Stimulated activated CD8-positive, alpha-beta memory T cell treated with anti-CD3 and anti-CD28 coated beads, Interleukin-4, amount 100 ng/mL, for 4 hours (primary cell): ENCODE measurements at places on chromosomes 5 and 9.

- DNase-seq, result no peak
These were observed 87.7 kb downstream of the FOCAD start for GRCh38 chr9:20771729-20772128.

GRCh38 chr5:137504916-137505315, 5.8 kb upstream of the SPOCK1 start:
- no peak for DNase-seq

DNA sequence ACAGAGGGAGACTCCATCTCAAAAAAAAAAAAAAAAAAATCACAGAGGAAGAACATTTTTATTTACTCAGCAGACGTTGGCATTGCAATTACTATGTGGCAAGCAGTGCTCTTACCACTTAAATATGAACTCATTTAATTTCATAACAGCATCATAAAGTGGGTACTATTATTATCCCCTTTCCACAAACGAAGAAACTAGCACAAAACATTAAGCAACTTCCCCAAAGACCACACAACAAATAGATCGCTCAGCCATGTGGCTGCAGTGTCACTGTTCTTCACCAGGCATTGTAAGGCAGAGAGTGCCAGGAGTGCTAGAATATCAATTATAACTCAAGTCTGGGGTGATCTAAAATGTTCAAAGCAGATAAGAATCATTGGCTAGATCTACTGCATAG, 69.8 kb upstream of the PLPP6 start:
- no peak for DNase-seq

- DNase-seq, result no peak
These were observed 420.1 kb downstream of the IRX1 start for GRCh38 chr5:4015709-4016108.

DNA sequence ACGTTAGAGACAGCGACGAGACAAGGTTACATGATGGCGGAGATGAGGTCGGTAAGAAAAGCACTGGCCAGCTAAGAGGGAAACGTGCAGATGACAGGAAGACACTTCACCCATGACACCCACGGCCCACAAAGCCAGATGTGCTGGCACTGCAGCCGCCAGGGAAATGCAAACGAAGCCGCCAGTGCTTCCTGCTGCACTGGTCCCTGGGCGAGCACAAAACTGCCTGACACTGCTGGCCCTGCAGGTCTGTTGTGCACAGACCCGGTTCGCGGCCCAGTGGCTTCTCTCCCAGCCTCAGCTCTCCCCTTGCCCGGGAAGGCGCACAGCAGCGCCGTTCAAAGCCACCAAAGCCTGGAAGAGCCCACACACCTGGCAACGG, 20.3 kb downstream of the QSOX2 start:
- DNase-seq, result no peak

- DNase-seq, result no peak
These were observed 8.9 kb downstream of the SMAD5 start for GRCh38 chr5:136141561-136141960.

DNA sequence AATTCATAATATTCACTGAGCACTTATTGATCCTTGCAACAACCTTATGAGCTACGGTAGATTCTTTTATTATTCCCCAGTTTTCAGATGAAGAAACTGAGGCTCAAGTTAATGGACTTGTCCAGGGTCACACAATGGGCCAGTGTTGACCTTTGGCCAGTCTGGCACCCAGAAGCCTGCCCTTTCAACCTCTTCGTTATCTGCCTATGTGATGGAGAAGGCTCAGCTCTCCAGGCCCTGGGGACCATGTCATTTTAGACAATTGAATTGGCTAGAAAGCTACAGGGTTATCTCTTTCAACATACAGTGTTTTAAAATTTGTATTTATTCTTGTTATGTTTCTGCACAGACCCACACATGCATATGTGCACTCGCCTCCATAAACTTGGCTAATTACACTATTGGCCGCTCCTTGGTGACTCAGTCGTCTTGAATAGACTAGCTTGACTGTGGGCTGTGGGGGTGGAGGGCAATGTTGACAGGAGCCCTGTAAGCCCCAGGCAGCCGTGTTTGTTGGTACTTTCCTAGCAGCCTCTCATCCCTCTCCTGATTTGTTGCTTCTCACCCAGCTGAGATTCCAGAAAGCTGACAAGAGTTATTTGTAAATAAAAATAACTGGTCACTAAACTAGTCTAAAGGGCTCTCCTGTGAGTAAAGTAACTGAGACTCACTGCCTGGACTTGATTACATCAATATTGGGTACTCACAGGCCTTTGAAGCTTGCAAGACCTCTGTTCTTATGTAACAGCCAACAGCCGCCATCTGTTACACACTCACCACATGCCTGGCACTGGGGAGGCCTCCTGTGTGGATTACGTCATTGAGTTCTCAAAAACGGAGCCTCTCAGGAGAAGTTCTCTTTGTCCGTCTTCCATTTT, 8.5 kb upstream of the ANGPTL2 start:
- DNase-seq, result no peak

DNA sequence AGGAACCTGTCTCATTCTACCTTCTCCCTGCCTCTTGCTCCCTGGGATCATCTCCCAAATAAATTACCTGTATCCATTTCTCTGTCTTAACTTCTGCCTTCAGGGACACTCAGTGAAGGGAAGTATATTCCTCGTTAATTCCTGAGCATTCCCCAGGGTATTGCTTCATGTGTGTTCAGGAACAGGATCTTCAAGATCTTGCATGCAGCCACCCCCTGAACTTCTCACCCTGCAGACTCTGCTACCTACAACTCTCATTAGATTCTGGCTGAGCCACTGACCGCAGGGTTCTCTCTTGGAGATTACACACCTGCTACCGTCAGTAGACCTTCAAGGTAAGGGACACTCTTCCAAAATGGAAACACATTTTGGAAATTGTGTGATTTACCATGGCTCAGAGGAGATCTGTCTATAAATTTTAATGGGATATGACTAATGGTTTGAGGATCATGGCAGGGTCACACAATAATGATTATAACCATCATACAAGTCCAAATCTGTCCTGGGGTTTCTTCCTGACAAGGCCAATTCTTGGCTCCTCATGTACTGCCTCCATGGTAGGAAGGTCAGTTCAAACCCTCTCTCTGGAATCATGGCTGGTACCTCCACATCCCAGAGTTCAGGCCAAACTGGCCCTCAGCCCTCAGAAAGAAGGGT, 38.9 kb upstream of the UGCG start:
- DNase-seq, result no peak

- no peak for DNase-seq
These were observed 193.1 kb downstream of the HSD17B3 start for GRCh38 chr9:96108691-96109380.

- no peak for DNase-seq
These were observed 72.2 kb downstream of the PTCD2 start for GRCh38 chr5:72392326-72392733.

DNA sequence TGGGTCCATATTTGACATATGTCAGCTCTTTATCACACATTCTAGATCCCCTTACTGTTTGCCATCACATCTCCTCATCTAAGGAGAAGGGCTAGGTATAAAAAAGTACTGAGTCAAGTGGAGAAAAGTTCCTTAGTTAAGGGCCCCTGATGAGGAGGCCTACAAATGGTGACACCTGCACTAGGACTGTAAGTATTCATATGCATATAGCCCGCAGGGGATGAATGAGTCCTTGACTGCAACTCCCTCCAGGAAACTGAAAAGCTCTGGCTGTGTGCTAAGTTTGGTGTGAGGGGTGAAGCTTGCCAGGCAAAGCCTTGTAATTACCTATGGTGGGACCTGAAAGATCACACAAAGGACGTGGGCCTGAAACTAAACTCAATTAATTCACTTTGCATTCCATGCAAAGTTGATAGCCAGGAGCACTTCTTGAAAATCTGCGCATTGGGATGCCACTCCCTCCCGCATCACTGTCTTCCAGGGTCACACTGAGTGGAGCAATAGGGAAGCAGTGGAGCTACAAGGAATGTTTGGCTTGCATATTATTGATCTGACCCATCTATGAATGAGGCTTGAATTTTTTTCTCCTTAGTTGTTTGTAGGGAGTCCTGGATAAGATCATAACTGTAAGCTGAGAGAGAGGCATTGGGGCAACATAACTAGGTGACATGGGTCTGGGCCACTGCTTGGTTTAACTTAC, 11.9 kb upstream of the EQTN start:
- no peak for DNase-seq

DNA sequence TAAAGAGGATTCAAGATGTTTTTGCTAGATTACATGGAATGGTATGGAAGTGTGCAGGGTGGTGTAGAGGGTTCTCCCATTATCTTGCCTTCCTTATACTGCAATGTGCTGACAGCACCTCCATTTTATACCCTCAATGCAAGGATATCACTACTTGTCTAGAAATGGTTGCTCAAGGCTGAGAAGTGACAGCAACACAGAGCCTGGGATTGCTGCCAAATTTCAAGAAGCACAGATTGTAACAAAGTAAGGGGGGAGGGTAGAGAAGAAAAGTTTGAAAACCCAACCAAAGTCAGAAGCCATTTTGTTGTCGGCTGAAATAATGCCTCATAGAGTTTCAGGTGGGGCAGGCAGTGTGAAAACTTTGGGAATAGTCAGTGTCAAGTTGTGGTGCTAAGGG, 29.8 kb downstream of the PCDHAC2 start:
- DNase-seq, result no peak

GRCh38 chr9:105670315-105670714, 8.1 kb downstream of the TAL2 start:
- DNase-seq, result no peak

DNA sequence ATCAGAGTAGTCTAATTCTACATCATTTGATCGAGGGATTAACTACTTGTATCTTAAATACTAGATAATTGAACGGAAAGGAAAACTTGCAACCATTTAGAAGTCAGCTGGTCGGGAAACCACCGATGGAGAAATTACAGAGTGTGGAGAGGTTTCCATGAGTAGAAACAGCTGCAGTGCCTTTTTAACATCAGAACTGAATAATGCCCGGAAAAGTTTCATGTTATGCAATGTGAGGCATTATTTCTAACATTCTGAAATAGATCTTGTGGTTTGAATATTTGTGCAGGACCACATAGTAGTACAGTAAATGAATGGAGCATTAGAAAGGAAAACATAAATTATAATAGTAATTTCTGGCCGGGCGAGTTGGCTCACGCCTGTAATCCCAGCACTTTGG, 88.1 kb upstream of the RNF180 start:
- no peak for DNase-seq

DNA sequence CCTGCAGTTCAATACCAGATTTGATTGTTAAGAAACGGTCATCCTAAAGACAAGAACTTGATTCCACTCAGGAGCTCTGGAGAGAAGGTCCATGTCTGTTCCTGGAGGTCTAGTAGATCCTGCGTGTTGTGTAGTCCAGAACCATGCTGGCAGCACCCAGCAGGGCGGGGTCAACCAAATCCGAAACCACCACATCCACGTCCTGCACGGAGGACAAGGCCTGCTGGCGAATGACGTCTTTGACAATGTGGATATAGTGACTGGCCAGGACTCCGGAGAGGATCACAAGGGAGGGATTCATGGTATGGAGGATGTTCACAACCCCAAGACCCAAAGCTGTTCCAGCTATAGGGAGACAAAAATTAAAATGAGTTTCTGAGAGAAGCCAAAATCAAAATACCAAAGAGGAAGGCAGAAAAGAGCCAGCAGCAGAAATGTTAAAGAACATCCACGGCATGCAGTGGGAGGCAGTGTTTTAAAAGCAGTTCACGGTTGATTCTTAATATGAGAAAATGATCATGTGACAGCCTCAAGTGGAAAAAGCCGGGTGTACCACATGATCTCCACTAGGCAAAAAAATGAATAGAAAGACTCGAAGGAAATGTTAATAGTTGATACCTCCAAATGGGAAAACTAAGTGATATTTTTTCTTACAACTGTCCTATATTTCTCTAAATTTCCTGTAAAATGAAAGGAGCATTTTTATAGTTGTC, 26.7 kb downstream of the CLTA start:
- no peak for DNase-seq

DNA sequence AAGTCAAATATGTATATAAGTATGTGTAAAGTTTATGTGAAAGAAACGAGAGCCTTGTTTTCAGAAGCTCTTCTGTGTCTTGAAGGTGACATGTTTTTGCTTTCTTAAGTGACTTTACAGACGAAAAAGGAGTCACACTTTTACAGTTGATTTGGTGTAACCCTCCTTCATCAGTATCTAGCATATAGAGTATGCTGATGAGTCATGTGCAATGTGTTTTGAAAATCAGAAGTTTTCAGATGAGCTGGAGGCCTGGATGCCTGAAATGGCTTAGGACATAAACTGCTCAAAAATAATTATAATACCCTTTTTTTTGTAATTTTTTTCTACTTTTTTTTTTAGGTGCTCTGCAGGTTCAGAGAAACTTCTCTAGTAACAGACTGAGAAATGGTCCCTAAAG, 209.5 kb downstream of the CD180 start:
- DNase-seq, result no peak

GRCh38 chr5:150058480-150059126, 27.8 kb downstream of the CSF1R start:
- no peak for DNase-seq

- DNase-seq, result no peak
These were observed 153.4 kb downstream of the SEC61B start for GRCh38 chr9:99375481-99375880.

GRCh38 chr5:76175821-76176403, 92.7 kb downstream of the SV2C start:
- no peak for DNase-seq

DNA sequence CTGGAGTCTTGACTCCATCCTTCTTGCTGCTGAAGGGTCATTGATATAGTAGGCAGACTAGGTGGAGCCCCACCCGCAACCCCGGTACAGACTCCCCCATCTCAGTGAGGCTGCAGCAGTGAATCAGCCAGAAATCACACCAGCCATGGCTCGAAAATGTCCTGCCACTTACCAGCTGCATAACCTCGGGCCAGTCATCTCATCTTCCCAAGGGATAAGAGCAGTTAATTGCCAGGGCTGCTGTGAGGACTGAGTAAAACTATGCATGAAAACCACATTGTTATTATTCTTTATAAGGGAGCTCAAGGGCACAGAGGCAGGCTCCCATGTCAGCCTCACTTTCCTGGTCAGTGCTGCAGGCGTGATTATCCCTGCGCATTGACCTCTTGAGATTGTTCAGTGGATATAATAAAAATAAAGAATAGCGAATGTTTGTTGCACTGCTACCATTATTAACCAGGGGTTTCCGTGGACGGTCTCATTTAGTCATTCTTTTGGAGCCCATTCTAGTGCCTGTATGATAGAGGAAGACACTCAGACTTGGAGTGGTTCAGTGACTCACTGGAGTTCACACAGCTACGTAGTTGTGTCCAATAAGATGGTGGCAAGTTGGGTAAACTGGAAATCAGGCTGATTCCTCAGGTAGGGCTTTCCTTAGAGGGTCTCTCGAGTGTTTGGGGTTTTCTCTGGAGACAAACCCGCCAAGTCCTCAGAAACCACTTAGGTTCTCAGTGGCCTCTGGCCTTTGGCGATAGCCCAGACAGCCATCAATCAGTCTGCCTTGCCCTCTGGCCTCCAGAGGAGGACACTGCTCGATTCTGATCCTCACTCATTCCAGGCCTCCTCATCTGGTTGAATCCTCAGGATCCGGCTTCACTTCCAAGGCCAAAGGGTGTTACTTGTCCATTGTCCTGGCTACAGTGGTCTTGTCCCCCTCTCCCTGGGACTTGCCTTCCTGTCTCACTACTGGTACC, 39.9 kb downstream of the COL15A1 start:
- no peak for DNase-seq
